ENCODE measurements at places on chromosomes 1 and 21.

- no peak for DNase-seq
Observed at GRCh38 chr21:43571976-43572375, 87.3 kb downstream of the HSF2BP start.

DNA sequence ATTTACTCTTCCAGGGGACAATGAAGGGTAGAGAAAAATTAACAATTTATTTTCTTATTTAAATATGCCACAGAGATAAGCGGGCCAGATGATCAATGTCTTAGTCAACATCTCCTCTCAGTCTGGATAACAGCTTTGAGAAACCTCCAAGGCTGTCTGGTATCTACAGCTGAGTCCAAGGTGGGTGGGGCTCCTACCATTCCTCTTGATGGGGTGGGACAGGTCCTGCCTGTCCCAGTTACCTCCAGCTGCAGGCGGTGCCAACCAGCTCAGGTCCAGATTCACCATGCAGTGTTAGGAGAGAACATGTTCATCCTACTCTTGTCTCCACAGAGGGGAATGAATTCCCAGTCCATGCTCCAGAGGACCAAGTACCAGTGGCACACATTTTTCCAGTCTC is 21.1 kb downstream of the CSMD2 start:
- DNase-seq = no peak

DNA sequence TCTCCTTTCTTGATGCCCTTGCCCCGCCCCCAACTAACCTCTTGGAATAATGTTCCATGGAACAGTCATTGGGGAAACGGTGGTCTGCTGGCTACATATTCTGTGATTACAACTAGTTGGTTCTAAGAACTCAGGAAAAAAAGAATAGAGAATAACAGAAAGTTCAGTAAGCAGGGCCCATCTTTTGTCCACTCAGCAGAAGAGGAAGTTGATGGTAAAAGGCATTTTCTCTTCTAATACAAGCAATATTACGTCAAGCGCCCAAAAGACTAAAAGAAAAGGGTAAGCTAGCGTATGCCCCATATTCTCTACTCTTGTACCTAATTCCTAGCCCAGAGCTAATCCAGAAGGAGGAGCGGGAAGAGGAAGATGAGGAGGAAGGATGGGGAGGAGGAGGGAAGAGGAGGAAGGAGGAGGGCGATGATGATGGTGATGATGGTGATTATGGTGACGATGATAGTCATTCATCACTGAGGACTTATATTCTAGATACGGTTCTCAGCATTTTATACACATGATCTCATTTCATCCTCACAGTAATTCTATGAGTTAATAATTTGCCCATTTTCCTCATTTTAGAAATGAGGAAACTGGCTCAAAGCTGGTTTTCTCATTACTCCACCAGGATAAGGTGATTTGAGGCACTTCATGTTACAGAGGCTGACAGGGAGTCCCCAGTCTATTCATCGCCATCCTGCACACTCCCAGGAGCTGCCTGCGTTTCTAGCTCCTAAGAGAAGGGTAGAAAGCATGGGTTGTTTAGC is 76.6 kb upstream of the EFHD2 start:
- no peak for DNase-seq

GRCh38 chr1:22039594-22040285 is 12.8 kb upstream of the CDC42 start:
- no peak for DNase-seq

- DNase-seq = no peak
Observed at GRCh38 chr21:43809853-43810504, 20.6 kb downstream of the RRP1 start.

DNA sequence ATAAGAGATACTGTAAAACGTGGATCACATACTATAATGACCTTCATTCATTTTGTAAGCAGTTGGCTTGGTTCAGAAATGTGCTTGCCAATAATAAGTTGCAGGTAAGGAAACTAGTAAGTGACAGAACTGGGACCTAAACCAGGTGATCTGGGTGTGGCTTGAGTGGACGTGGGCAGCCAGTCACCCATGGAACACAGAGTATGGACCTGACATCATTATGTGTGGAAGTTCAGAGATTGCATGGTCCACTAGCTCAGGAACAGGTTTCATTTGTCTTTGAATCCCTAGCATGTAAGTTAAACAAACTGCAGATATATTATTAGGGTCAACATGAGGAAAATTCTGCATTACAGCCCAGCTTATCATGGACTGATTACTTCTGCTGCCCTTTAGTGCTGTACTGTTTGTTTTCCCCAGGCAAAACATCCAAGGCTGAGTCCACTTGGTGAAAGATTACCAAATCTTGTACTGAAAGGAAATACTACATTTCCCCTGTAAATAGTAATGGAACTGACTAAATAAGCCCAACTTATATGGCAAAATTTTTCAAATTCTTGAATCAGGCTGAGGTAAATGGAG is 327.3 kb upstream of the SGIP1 start:
- no peak for DNase-seq

GRCh38 chr1:15950302-15950701 is 25.6 kb downstream of the ZBTB17 start:
- no peak for DNase-seq

GRCh38 chr1:212554401-212554800 is 54.2 kb upstream of the ATF3 start:
- DNase-seq = no peak

DNA sequence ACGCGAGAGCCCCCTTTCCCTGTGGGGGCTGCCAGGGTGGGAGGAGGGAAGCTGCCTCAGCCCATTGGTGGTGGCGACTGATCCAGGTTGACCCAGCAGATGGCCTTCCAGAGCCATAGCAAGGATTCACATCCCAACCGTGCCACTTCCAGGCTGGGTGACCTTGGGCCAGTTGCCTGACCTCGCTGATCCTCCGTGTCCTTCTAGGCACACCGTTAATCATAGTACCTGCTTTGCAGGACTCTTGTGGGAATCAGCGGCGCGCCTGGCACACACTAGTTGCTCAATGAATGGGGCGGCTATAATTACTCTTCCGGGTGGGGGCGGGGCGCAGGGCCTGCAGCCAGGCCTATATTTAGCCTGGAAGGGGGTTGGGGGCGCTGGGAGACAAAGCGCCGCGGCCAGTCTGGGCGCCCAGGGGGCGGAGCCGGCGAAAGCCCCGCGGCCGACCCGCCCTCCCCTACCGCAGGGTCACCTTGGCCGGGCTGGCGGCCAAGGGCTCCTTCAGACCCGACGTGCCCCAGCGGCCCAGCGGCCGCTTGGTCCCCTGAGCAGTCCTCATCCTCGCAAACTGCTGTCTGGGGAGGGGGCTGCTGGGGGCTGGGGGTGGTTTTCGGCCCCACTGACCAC is 5.1 kb downstream of the HSPB7 start:
- no peak for DNase-seq

GRCh38 chr1:45762291-45762690 is 11.8 kb upstream of the IPP start:
- DNase-seq = no peak

DNA sequence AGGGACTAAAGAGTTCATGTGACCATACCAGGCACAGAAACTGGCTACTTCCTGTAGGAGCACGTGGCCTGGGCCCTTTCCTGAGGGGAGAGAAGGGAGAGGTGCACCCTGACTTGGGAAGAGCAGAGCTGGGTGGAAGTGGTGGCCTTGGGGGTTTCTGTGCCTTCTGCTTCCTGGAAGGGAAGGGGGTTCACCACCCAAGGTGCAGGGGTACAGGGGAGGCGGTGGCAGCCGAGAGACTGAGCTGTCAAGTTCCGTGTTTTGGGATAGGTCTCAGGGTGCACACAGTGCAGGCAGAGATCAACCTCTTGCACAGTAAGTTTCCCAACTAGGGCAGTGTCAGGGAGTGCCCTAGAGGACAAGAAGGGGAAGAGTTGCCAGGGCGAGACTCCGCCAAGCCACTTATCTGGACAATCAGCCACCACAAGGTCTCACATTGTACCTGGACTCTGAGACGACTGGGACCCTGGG is 10.1 kb downstream of the HECTD3 start:
- no peak for DNase-seq

- DNase-seq = no peak
Observed at GRCh38 chr21:40447016-40447415, 399.9 kb downstream of the DSCAM start.

GRCh38 chr1:204731985-204732575 is 46.5 kb upstream of the LRRN2 start:
- no peak for DNase-seq

DNA sequence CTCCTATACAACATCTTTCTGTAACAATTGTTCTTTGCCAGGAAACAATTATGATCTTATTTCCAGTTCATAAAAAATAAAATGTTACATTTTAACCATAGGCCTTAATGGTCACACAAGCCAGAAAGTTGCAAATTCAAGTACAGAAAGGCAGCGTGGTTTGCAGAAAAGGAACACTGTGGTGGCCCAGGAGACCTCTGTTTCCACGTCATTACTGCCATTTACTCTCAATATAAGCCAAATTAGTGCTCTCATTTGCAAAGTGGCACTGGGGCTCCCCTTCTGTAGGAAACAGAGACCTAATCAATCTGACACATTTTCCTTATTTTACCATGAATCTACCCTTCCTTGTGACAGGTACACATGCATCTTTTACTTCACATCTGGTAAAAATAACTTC is 79.3 kb upstream of the TLR5 start:
- no peak for DNase-seq

- DNase-seq = no peak
Observed at GRCh38 chr1:49298304-49298703, 521.6 kb upstream of the BEND5 start.

DNA sequence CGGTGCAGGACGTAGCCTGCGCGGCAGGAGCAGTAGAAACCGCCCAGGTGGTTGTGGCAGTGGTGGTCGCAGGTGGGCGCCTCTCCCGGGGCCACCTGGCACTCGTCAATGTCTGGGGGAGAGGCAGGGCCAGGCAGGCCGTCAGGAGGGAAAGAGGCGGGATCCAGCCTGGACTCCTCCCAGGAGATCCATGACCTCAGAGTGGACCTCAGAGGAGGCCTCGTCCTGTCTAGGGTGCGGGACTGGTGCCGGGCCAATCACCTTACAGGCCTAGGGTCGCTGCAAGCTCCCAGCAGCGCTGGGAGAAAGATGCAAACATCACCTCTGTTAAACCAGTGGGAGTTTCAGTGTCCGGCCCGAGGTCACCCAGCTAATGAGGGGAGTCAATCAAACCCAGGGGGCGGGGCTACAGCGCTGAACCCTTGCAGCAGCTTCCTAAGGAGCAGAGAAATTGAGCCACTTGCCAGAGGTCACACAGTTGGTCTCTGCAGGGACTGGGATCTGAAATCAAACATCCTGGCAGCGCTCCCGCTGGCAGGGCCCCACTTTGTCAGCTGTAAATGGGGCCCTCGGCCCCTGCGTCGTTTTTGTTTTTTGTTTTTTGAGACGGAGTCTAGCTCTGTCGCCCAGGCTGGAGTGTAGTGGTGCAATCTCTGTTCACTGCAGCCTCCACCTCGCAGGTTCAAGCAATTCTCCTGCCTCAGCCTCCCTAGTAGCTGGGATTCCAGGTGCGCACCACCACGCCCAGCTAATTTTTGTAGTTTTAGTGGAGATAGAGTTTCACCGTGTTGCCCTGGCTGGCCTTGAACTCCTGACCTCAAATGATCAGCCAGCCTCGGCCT is 1.4 kb downstream of the MASP2 start:
- DNase-seq = no peak

DNA sequence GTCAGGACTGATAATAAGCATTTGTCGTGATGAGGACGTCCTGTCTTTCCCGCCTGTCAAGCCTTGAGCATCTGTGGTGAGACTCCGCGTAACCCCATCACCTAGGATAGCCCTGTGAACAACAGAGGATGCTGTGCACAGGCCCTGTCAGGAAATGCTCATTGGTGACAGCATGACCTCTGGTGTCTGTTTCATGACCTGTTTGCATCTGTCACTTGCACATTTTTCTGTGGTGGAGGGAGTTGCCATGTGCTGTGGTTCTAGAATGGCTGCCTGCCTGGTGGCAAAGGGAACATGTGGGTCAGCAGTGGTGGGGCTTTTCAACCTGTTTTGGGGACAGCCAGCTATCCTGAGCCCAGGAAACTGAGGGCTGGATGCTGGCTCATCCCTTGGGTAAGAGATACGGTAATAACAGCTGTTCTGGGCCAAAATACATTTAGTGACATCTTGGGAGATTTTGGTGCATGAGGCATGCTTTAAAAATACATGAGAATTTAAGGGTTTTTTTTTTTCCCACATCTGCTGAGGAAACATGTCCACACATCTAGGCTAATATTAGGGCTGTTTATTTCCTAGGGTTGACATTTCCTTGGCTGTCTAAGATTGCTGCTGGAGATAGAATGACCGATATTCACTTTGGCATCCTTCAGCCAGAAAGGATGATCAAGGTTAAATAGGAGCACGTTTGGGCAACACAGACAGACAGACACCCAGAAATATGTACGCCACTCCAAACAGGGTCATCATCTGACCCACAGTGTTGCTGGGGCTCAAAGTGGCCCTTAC is 52.9 kb downstream of the KCNC4 start:
- no peak for DNase-seq

- DNase-seq = no peak
Observed at GRCh38 chr1:16018308-16018707, 465 bp upstream of the HSPB7 start.

- DNase-seq = no peak
Observed at GRCh38 chr1:103516693-103517092, 8.8 kb upstream of the RNPC3 start.

DNA sequence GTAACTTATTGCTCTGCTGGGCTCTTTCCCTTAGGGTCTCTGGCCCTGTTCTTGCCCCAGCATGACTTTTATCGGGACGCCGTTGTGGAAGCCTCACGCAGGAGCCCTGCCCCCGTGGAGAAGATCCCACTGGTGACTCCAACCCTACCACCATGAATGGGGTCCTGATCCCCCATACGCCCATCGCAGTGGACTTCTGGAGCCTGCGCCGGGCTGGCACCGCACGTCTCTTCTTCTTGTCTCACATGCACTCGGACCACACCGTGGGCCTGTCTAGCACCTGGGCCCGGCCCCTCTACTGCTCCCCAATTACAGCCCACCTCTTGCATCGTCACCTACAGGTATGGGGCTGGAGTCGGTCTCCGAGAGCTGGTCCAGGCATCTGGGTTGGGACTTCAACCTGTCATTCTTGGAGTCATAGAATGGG is 322 bp downstream of the DCLRE1B start:
- DNase-seq = no peak

DNA sequence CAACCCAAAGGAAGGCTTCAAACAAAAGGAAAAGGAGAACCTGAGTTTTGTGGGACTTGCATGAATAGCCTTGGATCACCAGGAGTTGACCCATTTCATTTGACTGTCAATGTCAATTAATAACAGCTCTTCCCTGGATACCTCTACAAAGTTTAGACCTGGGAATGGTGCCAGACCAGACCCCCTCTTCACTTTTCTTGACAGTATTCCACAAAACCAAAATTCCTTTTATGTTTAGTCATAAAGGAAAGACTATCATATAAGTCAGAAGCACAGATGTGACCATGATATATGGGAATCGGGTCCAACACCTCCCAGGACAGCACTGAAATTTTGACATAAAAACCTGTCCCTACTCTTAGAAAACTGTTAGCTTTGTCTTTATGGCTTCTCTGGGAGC is 191.8 kb downstream of the LYPLAL1 start:
- no peak for DNase-seq
